ENCODE measurements at places on chromosomes 1 and 21. TPM values are rescaled to one million over a fixed set of nuclear protein-coding genes. Genes with fewer than 3 reads are reported as not detected.

LGR6 gene
- 0.62 TPM for total RNA-seq

RGS8 gene
- not detected for total RNA-seq

REG4 gene
- not detected for total RNA-seq

TRIM67 gene
- total RNA-seq = 0.12 TPM

RGSL1 gene
- not detected for total RNA-seq

ZNF683 gene
- total RNA-seq = not detected

C8B gene
- not detected for total RNA-seq

ZC3H12A gene
- 41.3 TPM for total RNA-seq

VCAM1 gene
- not detected for total RNA-seq

UBL4B gene
- total RNA-seq = not detected

EPHA10 gene
- total RNA-seq = 0.87 TPM

LAMC2 gene
- 22.7 TPM for total RNA-seq
